Panc1 (cell line): ENCODE measurements at places on chromosomes 7 and 10. TPM values are rescaled to one million over a fixed set of nuclear protein-coding genes. Genes with fewer than 3 reads are reported as not detected.

Gene OR2A12
- total RNA-seq = not detected

- H3K4me3 ChIP-seq = no peak overlapping the region
- no peaks in the 10 kb centered on the region for H3K36me3 ChIP-seq
- no peaks in the 10 kb centered on the region for H3K4me1 ChIP-seq
These were observed 453.1 kb downstream of the SORCS1 start for GRCh38 chr10:106711313-106711906.

- no peak overlapping the region for H3K4me3 ChIP-seq
- H3K27me3 ChIP-seq = no peaks in the 10 kb centered on the region
- peaks cover 27% of the 10 kb centered on the region for H3K36me3 ChIP-seq
- H3K4me1 ChIP-seq = peaks cover 94% of the 10 kb centered on the region
- H3K27ac ChIP-seq = peak overlapping the region; percentile 99
These were observed 141.9 kb upstream of the KLF14 start for GRCh38 chr7:130875901-130876300.

Gene CLDN4
- 295 TPM for total RNA-seq

Gene ZNF398
- 14.1 TPM for total RNA-seq

Gene OIT3
- total RNA-seq = not detected

GRCh38 chr10:48598243-48598935 is 6.5 kb downstream of the ARHGAP22 start:
- H3K27ac ChIP-seq = no peak overlapping the region
- H3K27me3 ChIP-seq = peaks cover 1% of the 10 kb centered on the region; the same call in 1 of the 2 replicates
- no peaks in the 10 kb centered on the region for H3K36me3 ChIP-seq
- no peaks in the 10 kb centered on the region; the same call in 1 of the 2 replicates for H3K4me1 ChIP-seq

Gene HOXA10
- 0.41 TPM for total RNA-seq

- DNase-seq = no peak
- H3K36me3 ChIP-seq = no peaks in the 10 kb centered on the region
- H3K27ac ChIP-seq = no peak overlapping the region
- peak overlapping the region; percentile 83 for H3K4me3 ChIP-seq
These were observed 571 bp downstream of the KDM7A start for GRCh38 chr7:140176122-140176701.

DNA sequence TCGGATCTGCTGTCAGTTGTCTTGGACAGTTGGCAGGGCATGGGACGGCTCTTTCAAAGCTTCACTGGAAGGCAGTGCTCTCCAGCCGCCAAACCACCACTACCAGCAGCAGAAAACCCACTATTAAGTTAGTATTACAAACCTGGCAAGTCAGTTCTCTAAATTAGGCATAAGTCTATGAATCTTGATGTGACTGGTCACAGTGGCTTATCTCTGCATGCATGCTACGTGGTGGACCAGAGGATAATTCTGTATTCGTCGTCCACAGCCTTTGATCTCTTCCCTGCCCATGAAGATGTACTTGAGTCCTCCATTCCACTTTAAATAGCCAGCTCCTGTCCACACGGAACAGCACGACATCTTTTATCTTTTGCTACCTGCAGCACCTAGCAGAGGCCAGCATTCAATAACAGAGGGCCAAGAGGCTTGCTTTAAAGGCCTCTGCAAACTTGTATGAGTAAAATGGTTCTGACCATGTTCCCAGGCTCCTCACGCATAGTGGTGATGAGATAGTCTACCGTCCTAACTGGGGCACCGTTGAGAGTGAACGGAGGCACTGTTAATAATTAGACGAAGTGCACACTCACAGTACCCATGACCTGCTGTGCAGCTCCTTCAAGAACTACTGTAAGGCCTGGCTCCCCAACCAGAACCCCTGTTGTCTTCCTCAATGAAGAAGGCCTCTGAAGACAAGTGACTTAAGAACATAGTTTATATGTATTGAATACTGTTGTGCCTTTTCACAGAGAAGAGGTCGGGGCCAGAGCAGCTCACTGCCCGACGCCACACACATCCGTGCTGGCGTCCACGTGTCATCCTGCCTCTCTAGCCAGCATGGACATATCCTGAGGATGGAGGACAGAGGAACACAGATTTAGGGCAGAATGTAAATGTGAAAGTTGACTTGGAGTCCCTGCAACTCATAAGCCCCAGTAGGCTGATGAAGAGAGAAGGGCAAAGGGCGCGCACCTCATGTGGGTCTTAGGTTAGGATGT is 1.0 kb downstream of the GPR146 start:
- peak overlapping the region; percentile 75 for H3K4me3 ChIP-seq
- no peak for DNase-seq
- H3K27ac ChIP-seq = peak overlapping the region; percentile 62; the same call in 1 of the 2 replicates
- no peaks in the 10 kb centered on the region for H3K27me3 ChIP-seq

- H3K4me3 ChIP-seq = no peak overlapping the region
- no peak overlapping the region for H3K27ac ChIP-seq
- no peak for DNase-seq
- no peaks in the 10 kb centered on the region for H3K36me3 ChIP-seq
- no peaks in the 10 kb centered on the region for H3K4me1 ChIP-seq
These were observed 219.4 kb downstream of the ABCA13 start for GRCh38 chr7:48390388-48391327.

DNA sequence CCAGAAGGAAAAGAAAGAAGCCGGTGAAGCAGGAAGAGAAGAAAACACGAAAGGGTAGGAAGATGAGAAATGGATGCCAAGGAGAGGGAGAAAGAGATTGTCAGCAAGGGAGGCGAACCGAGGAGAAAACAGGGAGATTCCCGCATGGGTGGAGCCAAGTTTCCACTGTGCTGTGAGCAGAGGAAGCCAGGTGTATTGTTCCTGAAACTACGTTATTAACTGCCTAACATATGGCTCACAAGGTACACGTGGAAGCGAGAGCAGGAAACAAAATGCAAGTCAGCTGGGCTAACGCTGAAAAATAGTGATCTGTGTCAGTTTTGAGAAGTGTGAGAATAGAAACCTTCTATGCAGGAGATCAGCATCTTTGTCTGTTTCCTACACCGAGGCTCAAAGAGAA is 20.4 kb upstream of the HIPK2 start:
- no peak for DNase-seq
- H3K4me1 ChIP-seq = no peaks in the 10 kb centered on the region

Gene PTCD1
- total RNA-seq = 15.0 TPM

GRCh38 chr10:122853665-122854313 is 8.1 kb upstream of the CUZD1 start:
- no peaks in the 10 kb centered on the region for H3K27me3 ChIP-seq
- peak overlapping the region; percentile 66 for H3K27ac ChIP-seq
- H3K36me3 ChIP-seq = peaks cover 8% of the 10 kb centered on the region; the same call in 1 of the 2 replicates

- H3K27ac ChIP-seq = no peak overlapping the region
- no peaks in the 10 kb centered on the region for H3K4me1 ChIP-seq
- DNase-seq = no peak
- no peaks in the 10 kb centered on the region for H3K36me3 ChIP-seq
- H3K4me3 ChIP-seq = no peak overlapping the region
- no peaks in the 10 kb centered on the region; the same call in 1 of the 2 replicates for H3K27me3 ChIP-seq
These were observed 37.8 kb downstream of the PTPRN2 start for GRCh38 chr7:158549616-158550393.

Gene BAIAP2L1
- 120 TPM for total RNA-seq

- H3K36me3 ChIP-seq = no peaks in the 10 kb centered on the region
- DNase-seq = no peak
- no peaks in the 10 kb centered on the region for H3K4me1 ChIP-seq
- no peaks in the 10 kb centered on the region for H3K27me3 ChIP-seq
- no peak overlapping the region for H3K27ac ChIP-seq
These were observed 31.2 kb downstream of the SMNDC1 start for GRCh38 chr10:110273474-110273873.

DNA sequence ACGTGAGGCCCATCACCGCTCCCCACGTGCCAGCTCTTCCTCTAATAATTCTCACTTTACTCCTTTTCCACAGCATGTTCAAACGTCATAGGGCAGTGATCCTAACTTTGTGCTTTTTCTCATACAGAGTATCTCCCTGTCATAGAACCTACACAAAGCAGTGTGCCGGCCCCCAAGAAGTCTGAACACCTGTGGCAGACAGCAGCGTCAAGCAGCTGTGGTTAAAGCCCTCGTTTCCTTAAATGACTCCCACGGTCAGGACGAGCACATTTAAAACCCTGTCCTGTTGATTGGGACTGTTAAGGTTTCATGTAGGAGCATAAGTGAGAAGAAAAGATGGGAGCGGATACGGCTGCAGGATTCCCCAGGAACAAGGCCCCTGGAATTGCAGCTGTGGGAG is 267.2 kb downstream of the DIP2C start:
- no peak overlapping the region for H3K4me3 ChIP-seq
- no peak for DNase-seq
- no peak overlapping the region for H3K27ac ChIP-seq
- no peaks in the 10 kb centered on the region for H3K36me3 ChIP-seq
- H3K27me3 ChIP-seq = no peaks in the 10 kb centered on the region

GRCh38 chr7:91137153-91137787 is 127.0 kb upstream of the FZD1 start:
- no peak overlapping the region for H3K27ac ChIP-seq
- no peak overlapping the region for H3K4me3 ChIP-seq
- no peaks in the 10 kb centered on the region for H3K27me3 ChIP-seq
- no peak for DNase-seq

DNA sequence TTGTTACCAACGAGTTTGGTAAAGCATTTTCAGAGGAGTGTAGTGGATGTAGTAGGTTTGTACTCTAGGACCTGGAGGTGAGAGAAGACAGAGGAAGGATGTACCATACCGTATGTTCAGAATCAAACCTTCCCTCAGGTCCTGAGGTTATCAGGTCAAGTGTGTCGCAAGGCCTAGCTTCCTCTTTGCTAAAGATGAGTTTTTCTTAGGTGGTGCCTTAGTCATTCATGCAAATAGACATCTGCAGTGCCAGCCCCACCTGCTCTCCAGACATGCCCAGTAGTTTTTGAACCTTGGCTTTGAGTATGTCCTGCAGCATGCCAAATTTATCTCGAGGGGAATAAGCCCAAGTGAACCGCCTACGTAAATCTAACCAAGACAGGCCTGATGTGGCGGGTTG is 71.3 kb downstream of the HDAC9 start:
- no peak overlapping the region for H3K4me3 ChIP-seq
- H3K36me3 ChIP-seq = no peaks in the 10 kb centered on the region
- peaks cover 6% of the 10 kb centered on the region for H3K4me1 ChIP-seq
- H3K27me3 ChIP-seq = no peaks in the 10 kb centered on the region

GRCh38 chr7:32179567-32179966 is 109.4 kb upstream of the PDE1C start:
- H3K4me3 ChIP-seq = no peak overlapping the region
- no peak overlapping the region for H3K27ac ChIP-seq
- H3K4me1 ChIP-seq = no peaks in the 10 kb centered on the region
- H3K27me3 ChIP-seq = no peaks in the 10 kb centered on the region
- DNase-seq = no peak
- H3K36me3 ChIP-seq = no peaks in the 10 kb centered on the region

- no peak overlapping the region for H3K27ac ChIP-seq
- DNase-seq = no peak
- no peaks in the 10 kb centered on the region for H3K36me3 ChIP-seq
- H3K27me3 ChIP-seq = peaks cover 8% of the 10 kb centered on the region; the same call in 1 of the 2 replicates
These were observed 17.5 kb upstream of the C10orf71 start for GRCh38 chr10:49281461-49281860.

DNA sequence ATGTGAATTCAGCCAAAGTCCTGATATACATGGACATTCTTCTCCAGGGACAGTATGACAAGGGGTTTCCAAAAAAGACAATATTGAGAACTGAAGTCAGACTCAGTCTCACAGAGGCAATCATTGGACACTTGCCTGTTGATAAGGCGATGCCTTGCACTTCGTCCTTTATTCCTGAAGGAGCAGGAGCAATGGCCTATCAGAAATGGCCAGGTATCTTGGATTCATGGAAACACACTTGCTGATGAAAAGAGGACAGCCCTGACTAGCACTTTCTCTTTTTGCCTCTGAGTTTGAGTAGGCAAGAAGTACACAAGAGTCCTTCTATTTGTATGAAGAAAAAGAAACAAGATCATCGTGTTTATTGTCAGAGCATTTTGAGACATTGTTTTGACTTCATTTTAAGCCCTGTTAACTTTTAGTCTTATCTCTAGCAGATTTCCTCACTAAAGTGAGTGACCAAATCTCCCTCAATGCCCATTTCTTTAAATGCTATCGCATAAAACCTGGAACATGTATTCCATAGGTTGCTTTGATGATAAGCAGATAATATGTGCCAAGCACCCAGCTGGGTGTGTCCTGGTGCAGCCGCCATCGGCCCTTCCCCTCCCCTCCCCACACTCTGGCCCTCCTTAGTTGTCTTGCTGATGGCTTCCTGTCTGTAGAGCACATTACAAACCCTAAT is 26.6 kb downstream of the ST8SIA6 start:
- DNase-seq = no peak
- H3K36me3 ChIP-seq = no peaks in the 10 kb centered on the region
- no peaks in the 10 kb centered on the region; the same call in 1 of the 2 replicates for H3K4me1 ChIP-seq
- H3K27ac ChIP-seq = no peak overlapping the region

DNA sequence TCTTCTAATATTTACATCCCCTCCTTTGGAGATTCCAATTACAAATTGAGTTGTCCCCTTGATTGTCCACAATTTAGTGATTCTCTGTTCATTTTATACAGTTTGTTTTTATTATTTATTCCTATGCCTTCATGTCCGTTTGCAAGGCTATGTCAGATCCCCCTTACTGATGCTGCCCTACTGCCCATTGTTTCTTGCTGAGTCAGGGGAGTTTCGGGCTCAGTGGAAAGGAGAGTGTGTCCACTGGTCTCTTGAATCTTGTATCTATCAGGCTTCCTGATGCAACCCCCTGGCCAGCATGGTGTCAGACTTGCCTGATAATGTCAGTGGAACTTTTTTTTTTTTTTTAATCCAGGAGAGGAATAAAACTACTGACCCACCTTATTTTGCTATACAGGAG is 384.4 kb downstream of the CDC14C start:
- no peaks in the 10 kb centered on the region for H3K36me3 ChIP-seq
- no peaks in the 10 kb centered on the region for H3K4me1 ChIP-seq
- H3K27ac ChIP-seq = no peak overlapping the region
- H3K27me3 ChIP-seq = no peaks in the 10 kb centered on the region

Gene LIPM
- total RNA-seq = not detected

Gene SRRM3
- 8.5 TPM for total RNA-seq

GRCh38 chr7:139232377-139232717 is 1.3 kb downstream of the UBN2 start:
- H3K27me3 ChIP-seq = peaks cover 4% of the 10 kb centered on the region; the same call in 1 of the 2 replicates
- peak overlapping the region; percentile 93 for H3K4me3 ChIP-seq
- H3K4me1 ChIP-seq = peaks cover 11% of the 10 kb centered on the region
- H3K36me3 ChIP-seq = no peaks in the 10 kb centered on the region; the same call in none of the 2 replicates

DNA sequence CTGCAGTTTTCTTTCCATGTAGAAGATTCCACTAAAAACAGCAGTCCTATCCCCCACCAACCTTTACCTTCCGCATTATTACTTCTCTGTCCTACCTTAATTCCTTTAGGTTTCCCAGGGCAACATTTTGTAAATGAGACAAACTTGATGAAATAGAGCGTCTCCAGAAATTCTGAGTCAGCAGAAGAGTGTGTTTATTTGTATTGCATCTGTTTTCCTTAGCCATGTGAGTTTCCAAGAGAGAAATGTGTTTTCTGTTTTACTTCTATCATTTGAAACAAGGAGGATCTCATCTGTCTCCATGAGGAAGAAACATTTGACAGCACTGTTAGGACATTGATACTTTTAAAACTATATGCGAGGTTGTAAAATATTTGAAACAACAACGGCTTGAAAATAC is 244.2 kb upstream of the PLXDC2 start:
- no peaks in the 10 kb centered on the region for H3K36me3 ChIP-seq
- no peaks in the 10 kb centered on the region for H3K4me1 ChIP-seq
- no peaks in the 10 kb centered on the region for H3K27me3 ChIP-seq

Gene IKZF1
- 0.77 TPM for total RNA-seq

GRCh38 chr10:29254123-29255046 is 34.5 kb upstream of the LYZL1 start:
- no peaks in the 10 kb centered on the region for H3K36me3 ChIP-seq
- no peak for DNase-seq
- no peak overlapping the region for H3K4me3 ChIP-seq
- peaks cover 17% of the 10 kb centered on the region for H3K4me1 ChIP-seq
- H3K27ac ChIP-seq = peak overlapping the region; percentile 3; the same call in 1 of the 2 replicates

Gene CLRN3
- not detected for total RNA-seq

Gene IDI2
- total RNA-seq = not detected
